Stimulated activated CD8-positive, alpha-beta memory T cell treated with anti-CD3 and anti-CD28 coated beads, Interleukin-2, amount 100 ng/mL, for 1 hour (primary cell): ENCODE measurements at places on chromosomes 6 and 20.

GRCh38 chr6:140062043-140063020 lies 687.9 kb upstream of the CITED2 start:
- no peak for DNase-seq

DNA sequence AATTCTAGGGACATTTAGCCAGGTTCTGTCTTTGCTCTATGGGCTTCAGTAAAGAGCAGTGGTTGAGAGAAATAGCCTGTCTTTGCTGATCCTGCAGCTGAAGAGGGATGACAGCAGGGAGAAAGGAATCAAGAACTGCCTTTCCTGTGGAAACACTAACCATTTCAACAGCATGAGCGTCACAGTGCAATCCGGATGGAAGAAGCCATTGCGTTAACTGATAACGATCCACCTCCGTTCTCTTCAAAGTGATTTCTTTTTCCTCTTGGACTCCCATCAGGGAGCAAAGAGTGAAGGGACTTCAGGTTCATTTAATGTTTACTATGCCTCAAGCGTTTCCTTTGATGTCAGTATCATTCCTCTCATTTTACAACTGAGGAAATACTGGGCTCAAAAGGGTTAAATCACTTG lies 35.2 kb upstream of the EEF1E1 start:
- no peak for DNase-seq

GRCh38 chr6:44855562-44856411 lies 468.3 kb downstream of the CDC5L start:
- no peak for DNase-seq

DNA sequence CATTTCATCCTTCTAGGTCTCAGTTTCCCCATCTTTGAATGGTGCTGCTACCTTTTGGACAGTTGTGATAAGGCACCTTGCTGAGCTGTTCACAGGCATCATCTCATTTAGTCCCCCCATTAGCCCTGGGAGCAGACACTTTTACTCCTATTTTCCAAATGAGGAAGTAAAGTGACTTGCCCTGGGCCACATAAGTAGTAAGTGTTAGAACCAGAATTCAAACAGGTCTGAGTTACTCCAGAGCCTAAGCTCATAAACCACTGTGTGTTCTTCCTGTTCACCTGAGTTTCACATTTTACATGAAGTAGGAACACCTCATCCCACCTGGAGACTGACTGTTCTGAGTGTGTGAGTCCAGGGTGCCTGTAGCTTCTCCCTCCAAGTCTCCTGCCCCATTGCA lies 43.5 kb upstream of the EPB41L1 start:
- DNase-seq, result no peak

DNA sequence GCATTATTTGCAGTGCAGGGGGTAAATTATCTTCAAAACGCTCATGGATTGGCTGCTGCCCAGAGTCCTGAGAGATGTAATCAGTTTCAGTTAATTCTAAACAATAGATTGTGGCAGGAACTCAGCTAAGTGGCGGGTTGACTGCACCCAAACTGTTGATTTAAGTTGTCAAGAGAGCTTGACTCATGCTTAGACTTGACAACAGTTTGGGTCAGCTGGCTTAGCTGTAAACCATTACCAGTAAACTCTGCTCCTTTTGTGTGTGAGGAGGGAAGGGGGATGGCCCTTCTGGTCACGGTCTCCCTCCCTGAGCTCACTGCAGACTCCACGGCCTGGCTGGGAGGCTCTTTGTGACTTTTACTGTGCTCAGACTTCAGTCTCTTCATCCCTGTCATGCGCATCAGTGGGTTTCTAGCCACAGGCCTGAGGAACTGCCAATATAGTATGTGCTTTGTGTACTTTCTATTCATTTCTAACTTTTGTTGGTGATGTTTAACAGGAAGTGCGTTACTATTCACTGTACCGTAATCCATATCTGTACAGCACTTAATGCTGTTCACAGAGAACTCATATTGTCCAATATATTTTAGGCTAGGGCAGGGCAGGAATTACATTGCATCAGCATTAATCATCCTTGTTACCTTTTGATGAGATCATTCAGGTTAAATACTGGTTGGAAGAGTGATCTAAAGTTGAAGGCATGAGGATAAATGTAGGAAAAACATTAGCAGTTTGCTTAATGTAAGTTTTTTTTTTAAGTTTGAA lies 488.3 kb downstream of the CDKAL1 start:
- DNase-seq, result no peak

GRCh38 chr6:1263039-1263849 lies 48.7 kb upstream of the FOXQ1 start:
- DNase-seq, result no peak

DNA sequence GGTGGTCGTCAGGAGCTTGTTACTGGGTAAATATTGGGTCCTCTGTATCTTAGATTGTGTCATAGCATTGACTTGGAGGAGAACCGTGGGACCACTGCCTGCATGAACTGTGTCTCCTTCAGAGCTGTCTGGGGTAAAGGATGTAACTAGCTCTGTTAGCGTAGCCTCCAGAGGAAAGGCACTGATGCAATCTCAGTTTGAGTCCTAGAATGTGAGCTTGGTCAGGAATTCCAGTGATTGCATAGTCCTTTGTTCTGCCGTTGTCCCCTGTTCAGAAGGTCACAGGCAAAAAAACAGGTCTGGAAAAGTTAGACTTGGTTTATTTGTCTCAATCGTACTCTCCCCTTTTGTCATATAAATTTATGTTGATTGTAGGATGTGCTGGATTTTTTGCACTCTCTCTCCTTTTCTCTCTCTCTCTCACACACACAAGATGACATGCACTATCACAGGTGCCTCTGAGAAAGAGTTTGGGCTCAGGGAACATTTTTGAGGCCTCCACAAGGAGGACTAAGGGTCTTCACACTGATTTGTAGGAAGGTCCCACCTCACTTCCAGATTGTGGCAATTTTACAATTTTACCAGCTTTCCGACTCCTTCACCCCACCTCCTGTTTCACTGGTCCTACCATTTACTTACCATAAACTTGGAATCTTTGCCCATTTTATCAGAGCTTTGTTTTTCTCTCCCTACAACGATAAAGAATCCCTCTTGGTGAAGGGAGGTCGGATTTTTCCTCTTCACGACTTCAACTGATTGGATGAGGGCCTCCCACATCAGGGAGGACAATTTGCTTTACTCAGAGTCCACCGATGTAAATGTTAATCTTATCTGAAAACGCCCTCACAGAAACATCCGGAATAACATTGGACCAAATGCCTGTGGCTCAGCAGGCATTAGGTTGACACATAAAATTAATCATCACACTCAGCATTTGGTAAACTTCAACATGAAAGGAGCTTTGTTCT lies 7.0 kb upstream of the DACT2 start:
- no peak for DNase-seq

DNA sequence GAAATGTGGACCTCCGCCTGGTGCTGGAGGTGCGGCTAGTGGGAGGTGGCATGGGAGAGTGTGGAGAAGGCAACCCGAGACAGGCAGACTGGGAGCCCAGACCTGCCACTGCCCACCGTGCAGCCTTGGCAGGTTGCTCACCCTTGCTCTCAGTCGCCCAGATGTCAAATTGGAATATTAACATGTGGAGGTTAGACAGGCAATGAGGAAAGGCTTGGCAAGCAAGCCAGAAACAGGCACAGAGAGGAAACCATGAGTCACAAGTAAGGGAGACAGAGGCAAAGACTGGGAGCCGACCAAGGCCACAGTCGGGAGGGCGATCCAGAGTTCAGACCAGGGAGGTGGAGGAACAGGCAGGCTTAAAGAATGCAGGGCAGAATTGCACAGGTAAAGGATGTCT lies 178.2 kb downstream of the FOXC1 start:
- DNase-seq, result no peak

DNA sequence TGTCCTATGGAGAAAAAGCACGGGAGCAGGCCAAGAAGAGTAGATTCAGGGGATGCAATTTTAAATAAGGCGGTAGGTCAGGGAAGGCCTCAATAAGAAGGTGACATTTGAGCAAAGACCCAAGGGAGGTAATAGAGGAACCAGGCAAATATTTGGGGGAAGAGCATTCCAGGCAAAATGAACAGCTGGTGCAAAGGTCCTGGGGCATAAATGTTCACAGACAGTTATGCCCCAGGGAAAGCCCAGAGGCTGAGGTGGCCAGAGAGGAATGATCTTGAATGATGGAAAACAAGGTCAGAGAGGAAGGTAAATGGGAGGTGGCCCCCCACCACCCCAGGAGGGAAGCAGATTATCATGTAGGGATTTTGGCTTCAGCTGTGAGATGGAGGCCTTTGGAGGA lies 47.4 kb upstream of the SIRPA start:
- no peak for DNase-seq

DNA sequence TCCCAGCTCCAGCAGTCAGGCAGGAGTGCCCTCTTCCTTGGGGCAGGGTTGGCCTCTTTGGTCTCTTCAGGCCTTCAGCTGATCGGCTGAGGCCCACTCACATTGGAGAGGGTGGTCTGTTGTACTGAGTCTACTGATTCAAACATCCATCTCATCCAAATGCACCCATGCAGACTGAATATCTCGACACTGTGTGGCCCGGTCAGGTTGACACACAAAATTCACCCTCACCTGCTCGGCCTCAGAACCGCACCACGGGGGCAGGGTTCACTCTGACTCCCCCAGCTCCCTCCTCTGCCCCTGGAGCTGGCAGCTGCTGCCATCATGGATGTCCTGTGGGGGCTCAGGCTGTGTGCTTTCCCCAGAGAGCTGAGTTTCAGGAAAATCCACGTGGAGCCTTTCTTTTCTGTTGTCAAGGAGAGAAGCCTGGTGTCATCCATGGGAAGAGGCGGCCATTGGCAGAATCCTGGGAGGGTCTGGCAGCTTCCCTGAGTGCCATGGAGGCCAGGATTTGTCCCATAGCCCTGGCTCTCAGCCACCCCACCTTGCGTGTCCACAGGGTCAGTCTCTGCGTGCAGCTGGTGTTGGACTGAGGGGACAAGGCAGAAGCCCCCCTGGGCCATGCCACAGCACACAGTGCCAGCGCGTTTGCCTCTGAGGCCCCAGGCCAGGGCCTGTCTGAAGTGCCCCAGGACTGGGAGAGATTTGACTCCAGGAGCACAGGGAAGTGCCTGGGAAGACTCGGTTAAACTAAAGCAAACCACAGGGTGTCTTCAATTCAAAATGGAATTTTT lies 114.1 kb downstream of the ERMARD start:
- no peak for DNase-seq

GRCh38 chr20:52933867-52934266 lies 38.3 kb upstream of the TSHZ2 start:
- DNase-seq, result no peak

DNA sequence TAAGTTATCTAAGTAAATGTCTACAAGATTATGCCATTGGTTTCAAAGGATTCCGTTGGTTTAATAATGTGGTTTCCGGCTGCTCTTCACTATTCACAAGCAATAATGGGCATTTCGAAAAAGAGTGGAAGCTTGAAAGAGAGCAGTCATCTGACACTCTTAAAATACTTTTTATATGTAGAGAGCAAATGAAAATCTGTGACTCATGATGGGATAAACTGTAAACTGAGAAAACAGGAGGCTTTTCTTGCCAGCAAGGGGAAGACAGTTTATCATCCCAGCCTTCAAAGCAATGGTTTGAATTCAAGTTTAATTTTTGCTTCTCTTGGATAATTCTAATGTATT lies 145.7 kb downstream of the KHDC1L start:
- no peak for DNase-seq

GRCh38 chr6:157688960-157689599 lies 134.0 kb upstream of the SNX9 start:
- no peak for DNase-seq

GRCh38 chr6:101544286-101544685 lies 150.8 kb downstream of the GRIK2 start:
- DNase-seq, result no peak

- DNase-seq, result no peak
Observed at GRCh38 chr6:51844336-51844735, 243.1 kb downstream of the PKHD1 start.

- no peak for DNase-seq
Observed at GRCh38 chr6:106997392-106998158, 23.0 kb upstream of the CD24 start.

DNA sequence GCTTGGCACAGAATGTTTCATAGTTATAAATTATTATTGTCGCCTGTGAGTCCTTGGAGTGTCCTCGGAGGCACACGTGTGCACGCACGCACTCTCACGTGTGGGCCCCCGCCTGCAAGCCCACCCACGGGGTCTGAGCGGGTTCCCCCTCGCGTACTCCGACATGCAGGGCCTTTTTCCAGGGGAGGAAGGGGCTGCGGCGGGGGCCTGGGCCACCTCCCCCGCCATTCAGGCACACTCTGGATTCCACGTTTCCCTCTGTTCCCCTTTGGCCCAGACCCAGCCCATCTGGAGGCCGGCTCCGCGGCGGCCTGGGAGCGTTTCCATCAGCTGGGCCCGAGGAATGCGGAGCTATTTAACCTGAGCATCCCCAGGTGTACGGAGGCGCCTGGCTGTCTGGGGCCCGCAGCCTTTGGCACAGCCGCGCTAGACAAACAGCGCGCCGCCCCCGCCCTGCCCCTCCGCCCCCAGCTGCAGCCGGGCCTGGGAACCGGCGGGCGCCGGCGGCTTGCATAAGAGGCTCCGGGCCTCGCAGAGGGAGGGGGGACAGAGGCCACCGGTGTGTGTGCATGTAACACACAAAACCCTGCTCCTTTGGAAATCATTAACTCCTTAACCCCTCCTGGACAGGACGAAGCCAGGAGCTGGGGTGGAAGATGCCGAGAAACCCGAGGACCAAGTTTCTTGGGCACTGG lies 3.3 kb downstream of the ID1 start:
- DNase-seq, result no peak

DNA sequence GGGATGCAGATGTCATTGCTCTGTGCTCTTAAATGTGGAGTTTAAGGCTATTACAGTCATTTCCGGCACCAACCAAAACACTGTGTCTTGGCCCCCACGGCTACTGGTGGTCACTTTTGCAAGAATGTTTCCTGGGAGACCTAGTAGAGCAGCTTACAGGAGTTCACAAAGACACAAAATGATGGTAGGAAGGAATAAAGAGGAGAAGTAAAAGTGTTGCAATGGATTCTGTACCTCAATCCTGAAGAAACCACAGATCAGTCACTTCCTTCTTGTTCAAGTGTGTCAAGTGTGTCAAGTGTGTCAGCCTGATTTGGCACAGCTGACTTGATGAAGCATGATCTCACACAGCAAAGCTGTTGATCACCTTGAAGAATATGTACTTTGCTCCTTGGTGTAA lies 344.0 kb downstream of the PLCB1 start:
- no peak for DNase-seq

- no peak for DNase-seq
Observed at GRCh38 chr6:107185391-107185970, 70.2 kb upstream of the BEND3 start.

GRCh38 chr20:46545077-46545826 lies 5.2 kb downstream of the OCSTAMP start:
- no peak for DNase-seq

GRCh38 chr6:159739341-159739740 lies 12.0 kb downstream of the WTAP start:
- DNase-seq, result no peak
